ENCODE measurements at places on chromosomes 11 and 22.
A peak's percentile ranks its signal among the peaks of the same experiment; 100 is the strongest.

DNA sequence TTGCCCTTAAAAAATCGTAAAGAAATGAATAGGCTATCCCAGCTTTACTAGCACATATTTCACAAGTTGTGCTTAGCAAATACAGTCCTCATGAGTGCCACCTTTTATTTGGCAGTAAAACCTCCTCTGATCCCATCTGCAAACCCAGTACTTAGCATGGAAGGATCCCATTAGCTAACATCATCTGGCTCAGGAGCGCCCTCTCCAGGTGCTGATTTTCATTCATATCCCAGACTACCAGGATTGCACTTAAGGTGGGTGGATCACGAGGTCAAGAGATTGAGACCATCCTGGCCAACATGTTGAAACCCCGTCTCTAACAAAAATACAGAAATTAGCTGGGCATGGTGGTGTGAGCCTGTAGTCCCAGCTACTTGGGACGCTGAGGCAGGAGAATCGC, 76.1 kb upstream of the PAX6 start:
- no peak for DNase-seq

GRCh38 chr11:125163431-125164063, 1.0 kb upstream of the PKNOX2 start:
- no peak for DNase-seq

DNA sequence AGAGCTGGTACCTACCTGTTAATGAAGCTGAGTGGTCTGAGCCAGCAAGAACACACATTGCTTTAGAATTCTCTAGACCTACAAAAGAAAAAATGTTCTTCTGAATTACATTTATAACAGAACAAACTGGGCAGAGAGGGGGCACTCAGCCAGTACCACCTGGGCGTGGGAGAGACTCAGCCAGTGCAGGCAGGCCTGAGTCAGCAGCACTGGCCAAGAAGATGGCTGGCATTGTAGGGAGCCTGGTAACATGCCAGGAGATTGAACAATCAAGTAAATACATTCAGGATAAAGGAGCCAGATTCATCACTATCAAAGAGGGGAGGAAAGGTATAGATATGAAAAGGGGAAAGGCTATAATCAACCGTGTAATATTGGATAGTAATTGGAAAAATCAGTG, 19.9 kb downstream of the SERGEF start:
- no peak for DNase-seq

- no peak for DNase-seq
Observed at GRCh38 chr11:63709336-63709884, 28.1 kb downstream of the RTN3 start.

DNA sequence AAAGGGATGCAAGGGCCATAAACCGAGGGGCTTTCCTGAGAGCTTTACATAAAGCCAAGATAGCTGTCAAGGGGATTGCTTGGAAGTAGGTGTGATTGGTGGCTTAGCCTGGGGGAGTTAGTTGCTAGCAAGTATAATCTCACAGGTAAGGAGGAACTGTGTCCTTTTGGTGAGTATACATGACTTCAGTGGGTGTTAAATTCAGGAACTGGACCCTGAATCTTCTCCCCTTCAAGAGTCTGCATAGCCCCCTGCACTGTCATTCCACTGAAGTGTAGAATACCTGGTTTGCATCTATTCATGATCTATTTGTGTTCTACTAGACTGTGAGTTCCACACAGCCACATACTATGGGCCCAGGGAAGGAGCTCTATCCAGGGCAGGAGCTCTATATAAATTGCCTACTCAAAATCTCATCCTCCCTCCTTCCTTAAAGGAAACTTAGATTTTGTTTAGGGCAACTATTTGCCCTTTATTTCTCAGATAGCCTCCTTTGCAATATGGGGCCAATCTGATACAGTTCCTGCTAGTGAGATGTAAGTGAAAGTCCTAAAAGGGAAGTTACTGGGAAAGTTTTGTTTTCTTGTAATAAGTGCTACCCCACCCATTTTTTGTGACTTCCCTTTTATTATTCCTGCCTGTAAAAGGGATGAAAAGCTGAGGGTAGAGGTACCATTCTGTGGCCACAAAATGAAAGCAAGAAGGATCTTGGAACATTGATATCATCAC, 120.5 kb downstream of the PGR start:
- no peak for DNase-seq

DNA sequence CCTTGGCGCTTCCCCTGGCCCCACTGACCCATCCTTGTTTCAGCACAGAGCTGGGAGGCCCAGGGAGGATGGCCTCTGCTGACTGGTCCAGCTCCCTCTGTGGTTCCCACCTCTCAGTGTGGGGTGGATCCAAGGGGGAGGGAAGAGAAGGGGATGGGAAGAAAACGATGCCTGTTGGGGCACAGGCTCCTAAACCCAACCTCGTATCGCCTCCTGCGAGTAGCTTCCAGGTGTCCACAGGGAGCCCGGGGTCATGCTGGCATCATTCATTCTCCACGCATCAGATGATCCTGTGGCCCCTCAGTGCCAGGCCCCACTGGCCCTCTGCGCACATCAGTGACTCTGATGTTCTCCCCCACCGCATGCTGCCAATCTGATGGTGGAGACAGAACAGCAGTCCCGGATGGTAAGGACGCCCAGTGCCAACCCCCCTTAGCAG, 5.1 kb downstream of the MYEOV start:
- DNase-seq = no peak

- DNase-seq = no peak
Observed at GRCh38 chr11:100646545-100646944, 40.5 kb upstream of the ARHGAP42 start.

- DNase-seq = no peak
Observed at GRCh38 chr11:12200279-12200990, 90.0 kb downstream of the MICAL2 start.

DNA sequence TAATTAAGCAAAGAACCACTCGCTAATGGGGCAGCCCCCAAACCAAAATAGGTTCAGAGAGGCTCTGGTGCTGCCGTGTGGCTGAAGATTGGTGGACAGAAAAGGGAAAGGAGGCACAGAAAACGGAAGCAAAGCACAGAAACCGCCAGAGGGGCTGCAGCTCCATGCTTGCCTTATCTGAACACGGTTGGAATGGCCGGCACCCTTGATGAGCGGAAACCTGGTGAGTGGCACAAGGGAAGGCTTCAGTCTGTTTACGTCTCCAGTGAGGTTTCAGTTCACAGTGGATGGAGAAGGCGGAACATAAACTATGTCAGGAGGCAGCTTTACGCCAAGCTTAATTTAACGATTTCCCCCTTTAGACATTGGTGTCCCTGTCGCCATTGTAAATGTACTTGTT, 5.2 kb upstream of the PRR33 start:
- DNase-seq = no peak

DNA sequence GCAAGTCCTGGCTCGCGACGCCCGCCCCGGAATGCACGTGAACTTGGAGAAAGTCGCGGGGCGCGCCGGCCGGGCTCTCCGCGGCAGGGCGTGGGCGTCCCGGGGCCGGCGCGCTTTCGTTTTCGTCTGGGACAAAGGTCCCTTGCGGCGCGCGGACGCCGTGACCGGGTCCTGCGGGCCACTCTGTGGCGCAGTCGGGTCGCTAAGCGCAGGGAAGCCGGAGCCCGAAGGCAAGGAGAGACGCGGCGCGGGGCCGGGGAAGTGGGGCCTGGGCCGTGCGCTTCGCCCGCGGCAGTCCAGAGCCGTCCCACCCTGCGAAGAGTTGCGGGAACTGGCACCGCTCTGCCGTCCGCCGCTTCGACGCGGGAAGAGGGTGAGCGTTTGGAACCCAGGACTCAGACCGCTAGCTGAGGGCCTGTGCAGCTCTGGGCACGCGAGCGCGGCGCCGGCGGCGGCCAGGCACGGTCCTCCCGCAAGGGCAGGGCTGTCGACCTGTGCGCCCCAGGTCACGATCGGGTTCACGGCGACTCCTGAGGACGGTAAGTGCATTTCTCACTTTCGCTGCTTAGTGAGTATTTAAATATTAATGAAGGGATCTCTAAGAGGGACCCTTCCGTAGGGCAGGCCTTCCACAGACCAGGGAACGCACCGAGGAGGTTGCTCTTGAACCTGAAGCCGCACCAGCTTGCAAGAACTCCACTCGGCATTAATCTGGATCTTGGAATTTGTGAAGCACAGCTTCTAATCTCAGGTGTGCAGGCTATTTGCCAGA, 78.0 kb upstream of the PPARA start:
- no peak for DNase-seq

GRCh38 chr22:26501996-26502395, 10.3 kb downstream of the TFIP11 start:
- DNase-seq = no peak

- DNase-seq = peak; percentile 15
Observed at GRCh38 chr22:44683237-44683636, 18.8 kb upstream of the PRR5 start.

DNA sequence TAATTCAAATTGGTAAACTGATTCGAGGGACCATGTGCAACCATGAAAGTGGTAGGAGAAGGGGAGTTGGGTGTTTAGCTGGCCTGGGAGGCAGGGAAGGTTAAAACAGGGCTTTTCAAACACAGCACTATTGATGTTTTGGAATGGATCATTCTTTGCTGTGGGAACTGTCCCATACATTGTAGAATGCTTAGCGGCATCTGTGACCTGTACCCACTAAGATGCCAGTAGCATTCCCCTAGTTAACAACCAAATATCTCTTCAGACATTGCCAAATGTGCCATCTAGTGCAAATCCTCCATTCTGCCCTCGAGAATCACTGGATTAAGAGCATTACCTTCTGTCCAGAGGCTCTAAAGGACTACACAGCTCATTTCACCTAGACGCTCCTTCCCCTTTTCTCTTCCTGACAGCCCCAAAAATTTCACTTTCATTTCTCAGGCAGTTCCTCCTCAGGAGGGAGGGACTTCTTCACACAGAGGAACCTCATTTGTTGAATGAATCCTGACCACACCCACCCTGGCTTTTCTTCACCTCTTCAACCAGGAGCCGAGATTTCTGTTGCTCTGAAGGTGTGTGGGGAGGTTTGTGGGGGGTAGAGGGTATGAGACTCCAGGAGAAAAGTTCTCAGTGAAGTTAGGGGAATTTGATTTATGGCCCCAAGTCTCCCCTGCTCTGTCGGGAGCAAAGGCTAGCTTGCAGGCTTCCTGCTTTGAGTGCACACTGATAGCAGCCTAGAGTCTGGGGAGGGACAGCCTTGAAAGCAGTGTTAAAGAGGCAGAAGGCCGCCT, at the start of gene TRIM34:
Gene TRIM34 (plus strand): TSS at position 513 of the 791 bp plus-strand sequence. CDS start 7,331 bp downstream, outside the sequence.
- peak; percentile 62 for DNase-seq

GRCh38 chr11:69654001-69654659, 13.2 kb downstream of the CCND1 start:
- no peak for DNase-seq

Measured in CD8-positive, alpha-beta T cell (primary cell).